A549 (cell line): ENCODE measurements at places on chromosomes 13 and 19.

DNA sequence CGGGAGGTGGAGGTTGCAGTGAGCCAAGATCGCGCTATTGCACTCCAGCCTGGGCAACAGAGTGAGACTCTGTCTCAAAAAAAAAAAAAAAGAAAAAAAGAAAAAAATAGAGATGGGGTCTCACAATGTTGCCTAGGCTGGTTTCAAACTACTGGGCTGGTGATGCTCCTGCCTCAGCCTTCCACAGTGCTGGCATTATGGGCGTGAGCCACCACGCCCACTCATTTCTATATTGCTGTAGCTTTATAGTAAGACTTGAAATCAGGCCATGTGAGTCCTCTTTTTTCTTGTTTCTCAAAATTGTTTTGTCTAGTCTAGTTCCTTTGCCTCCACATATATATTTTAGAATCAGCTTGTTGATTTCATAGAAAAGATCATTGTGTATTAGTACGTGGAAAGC, 18.3 kb downstream of the DNM2 start:
- no peak for DNase-seq

- no peak for DNase-seq
Observed at GRCh38 chr13:91097269-91097668, 250.2 kb upstream of the MIR17HG start.

- no peak for DNase-seq
Observed at GRCh38 chr13:67062160-67062559, 168.0 kb downstream of the PCDH9 start.

DNA sequence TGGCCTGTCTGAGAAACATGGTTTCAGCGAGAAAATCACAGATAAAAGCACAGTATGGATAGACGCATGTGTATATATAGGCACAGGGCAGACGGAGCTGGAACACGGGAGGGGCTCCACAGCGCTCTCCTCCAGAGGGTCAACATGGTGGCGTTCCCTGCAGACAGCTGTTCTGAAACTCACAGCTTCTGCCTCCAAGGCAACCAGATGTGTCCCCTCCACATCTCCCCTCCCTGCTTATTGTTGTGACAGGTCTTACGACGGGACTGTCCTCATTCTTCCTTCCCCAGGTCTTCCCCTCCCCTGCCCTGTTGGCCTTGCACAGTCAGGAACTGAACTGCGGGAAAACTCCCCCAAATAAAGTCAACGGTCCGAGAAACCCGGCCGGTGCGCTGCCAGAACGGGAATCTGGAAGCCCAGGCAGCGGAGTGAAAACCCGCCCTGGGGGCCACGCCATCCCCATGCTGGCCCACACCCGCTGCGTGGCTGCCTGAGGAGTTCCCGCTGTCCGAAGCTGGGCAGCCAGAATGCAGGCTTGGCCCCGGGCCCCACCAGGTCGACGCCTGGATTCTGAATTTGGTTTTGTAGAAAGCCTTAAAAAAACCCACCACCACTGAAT, 2.6 kb upstream of the TIMM13 start:
- no peak for DNase-seq

- no peak for DNase-seq
Observed at GRCh38 chr13:48159401-48159800, 64.5 kb upstream of the MED4 start.

- no peak for DNase-seq
Observed at GRCh38 chr13:84279166-84279565, 396.9 kb upstream of the SLITRK1 start.

- DNase-seq: no peak
Observed at GRCh38 chr13:24362435-24362952, 53.1 kb downstream of the C1QTNF9 start.

DNA sequence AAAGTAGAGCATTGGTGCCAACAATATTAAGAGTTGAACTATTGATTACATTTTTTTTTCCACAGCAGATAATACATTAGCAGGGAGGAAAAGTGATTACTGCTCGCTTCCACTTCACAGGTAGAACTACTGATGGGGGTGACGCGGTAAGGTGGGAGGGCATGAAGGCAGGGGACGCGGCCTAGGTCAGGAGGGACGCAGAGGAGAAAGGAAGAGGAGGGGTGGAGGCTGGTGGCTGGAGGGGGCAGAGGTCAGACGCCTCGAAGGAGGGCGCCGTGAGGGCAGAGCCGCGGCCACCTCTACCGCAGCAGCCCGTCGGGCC, 287 bp upstream of the B3GLCT start:
- no peak for DNase-seq

- DNase-seq: peak; percentile 10
Observed at GRCh38 chr13:99199541-99200431, 868 bp upstream of the UBAC2 start.

DNA sequence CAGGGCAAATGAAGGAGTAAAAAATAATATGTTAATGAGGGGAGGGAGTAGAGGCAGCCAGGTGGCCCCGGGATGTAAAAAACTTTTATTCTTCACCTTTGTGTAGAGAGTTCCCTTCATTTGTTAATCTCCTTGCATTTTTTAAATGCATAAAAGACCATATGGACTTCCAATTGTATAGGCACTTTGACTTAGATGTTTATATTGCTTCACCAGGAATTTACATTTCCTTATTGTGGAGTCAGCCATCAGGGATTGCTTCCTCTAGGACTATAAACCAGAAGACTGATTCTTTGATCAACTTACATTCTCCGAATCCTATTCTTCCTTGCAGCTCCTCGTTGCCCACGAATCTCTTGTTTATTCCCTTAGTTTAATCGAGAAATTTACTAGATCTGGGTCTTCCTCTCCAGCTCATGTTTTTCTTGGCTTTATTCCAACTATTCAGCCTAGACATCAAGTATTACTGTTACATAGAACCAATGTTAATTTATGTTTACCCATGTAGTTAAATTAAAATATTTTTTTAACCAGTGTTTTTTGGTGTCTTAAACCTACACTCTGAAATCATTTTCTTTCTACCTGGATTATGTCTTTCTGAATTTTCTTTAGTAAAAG, 1187.0 kb upstream of the SLC10A2 start:
- DNase-seq: no peak

- no peak for DNase-seq
Observed at GRCh38 chr13:53683608-53684007, 655.0 kb downstream of the OLFM4 start.

- DNase-seq: no peak
Observed at GRCh38 chr13:87661471-87661870, 9.7 kb upstream of the SLITRK5 start.
